ENCODE measurements at places on chromosomes 5 and 9.

DNA sequence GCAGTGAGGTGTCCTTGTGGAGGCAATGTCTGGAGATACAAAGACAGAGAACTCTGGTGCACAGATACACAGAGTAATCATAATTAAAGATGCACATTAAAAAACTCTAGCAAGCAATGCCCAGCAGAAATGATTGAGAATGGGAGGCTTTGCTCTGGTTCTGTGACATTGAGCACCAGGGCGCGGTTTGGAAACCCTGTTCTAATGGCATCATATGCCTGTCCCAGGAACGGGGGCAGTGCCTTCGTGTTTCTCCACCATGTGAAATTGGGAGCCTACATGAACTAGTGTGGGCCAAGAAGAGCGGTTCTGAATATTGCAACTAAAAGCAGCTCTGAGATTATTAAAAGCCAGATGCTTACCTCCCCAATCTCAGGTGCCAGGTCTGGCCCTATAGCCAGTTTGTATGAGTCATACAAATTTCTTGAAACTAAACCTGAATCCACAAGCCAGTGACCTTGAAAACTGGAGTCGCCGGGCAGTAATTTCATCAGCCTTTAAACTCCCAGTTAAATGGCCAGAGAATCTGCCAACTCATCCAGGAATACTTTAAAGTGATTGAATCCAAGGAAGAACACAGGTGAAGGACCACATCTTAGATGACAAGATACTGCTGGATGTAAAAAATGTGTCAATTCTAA lies 22.2 kb upstream of the CTSL start:
- DNase-seq = no peak

GRCh38 chr5:51650824-51651223 lies 267.6 kb downstream of the ISL1 start:
- DNase-seq = no peak

GRCh38 chr9:72454871-72455491 lies 66.4 kb upstream of the TMC1 start:
- no peak for DNase-seq

DNA sequence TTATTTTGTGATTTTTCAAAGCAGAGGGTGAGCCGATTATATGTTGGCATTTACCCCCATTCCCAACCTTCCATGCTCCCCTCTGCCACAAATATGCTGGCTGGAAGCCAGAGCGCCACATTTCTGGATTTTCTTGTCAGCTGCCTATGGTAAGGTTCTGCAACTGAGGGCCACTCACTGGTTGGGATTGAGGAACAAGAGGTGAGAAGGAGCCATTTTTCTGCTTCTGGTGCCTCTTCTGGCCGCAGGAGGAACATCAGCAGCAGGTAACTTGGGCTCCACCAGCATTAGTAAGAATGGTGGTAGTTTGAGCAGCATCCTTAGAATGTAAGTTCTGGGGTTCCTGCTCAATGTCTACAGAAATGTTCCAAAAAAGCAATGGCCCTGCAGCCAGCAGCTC lies 159.5 kb upstream of the MAST4 start:
- DNase-seq = no peak

DNA sequence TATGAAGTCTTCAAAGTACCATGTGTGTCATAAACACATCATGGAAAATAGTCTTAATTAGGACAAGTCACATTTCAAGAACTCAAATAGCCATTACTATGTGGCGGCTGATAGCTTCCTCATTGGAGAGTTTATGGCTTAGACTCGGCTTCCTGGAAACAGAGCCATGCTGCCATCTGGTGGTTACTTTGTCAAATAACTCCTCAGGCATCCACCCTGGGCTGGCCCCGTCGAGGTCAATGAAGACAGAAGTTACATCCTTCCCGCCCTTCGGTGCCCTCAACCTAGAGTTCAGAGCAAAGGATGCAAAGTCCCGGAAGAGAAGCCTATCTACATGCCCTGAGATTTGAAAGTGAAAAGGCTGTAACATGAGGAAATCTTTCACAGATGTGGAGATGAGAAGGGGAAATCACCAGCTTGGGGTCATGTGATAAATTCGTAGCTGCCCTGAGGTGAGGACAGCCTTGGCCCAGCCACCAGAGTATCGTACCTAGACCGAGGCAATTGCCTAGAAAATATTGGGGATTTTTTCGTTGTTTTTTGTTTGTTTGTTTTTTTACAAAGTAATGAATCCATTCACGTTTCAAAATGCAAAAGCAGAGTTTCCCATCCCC lies 45.5 kb upstream of the ZNF169 start:
- peak; percentile 65 for DNase-seq

DNA sequence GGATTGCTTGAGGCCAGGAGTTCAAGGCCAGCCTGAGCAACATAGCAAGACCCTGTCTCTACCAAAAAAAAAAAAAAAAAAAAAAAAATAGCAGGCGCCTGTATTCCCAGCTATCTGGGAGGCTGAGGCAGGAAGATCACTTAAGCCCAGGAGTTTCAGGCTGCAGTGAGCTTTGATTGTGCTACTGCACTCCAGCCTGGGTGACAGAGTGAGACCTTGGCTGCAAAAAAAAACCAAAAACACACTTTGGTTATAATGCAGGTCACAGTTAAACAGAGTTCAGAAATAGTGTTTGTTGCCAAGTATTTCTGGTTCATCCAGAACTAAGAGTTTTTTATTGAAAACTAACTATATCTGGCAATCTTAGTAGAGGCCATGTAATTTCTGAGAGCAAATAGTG lies 24.1 kb upstream of the IL6ST start:
- no peak for DNase-seq

DNA sequence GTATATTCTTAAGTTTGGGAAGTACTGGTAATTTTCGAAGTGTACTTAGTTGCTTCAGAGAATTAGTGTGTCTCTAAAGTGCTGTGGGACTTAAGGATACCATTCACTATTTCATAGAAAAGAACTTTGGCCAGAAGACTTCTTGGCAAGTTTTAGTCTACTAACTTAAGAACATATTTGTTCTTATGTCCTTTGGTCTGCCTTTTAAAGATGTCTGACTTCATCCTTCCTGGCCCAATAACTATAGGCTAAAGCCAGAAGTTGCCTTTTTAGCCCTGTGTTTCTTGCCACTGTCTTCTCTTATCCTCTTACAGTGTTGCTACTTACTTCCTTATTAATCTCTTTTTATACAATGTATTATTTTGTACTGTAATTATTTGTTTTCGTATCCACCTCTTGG lies 6.3 kb downstream of the RBM27 start:
- DNase-seq = no peak

DNA sequence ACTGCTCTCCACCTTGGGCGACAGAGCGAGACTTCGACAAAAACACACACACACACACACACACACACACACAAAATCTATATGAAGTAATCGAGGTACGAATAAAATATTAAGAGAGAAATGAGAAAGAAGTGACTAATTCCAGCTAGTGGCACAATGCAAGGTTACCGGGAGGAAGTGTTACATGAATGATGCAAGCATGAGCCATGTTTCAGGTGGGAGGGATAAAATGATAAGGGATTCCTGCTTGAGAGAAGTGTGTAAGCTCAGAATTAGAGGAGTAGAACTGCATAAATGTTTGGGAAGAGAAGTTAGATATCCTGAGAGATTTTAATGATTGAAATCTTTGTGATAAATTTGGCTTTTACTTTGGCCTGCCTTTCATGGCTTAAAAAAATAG lies 18.8 kb downstream of the HAPLN1 start:
- no peak for DNase-seq

DNA sequence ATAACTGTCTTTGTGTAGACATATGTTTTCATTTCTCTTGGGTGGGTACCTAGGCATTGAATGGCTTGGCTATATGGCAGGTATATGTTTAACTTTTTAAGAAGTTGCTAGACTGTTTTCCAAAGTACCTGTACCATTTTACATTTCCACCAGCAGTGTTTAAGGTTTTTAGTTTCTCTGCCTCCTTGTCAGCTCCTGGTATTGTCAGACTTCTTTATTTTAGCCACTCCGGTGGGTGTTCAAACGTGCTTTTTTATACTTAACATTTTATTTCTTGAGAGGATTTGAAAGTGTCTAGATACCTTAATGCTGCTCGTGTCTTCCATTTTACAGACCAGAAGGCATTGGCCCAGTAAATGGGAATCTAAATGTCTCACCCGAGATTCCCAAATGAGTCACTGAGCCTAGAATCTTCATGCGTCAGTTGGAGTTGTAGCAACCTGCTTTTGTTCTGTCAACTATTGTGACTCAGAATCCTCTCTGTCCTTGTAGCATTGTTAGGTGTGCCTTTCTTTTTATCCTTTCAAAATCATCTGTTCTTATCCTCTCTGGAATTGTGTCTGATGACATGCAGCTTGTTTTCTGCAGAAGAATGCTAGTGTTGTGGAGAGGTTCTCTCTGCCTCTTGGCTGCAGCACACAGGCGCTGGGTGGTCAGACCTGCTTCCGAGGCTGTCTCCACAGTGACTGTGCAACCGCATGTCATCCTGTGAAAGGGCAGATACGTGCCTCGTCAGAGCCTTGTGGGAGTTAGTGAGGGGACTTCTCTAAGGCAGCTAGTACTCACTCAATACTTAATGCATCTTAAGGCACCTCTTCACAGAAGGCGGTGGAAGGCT lies 291.8 kb downstream of the AOPEP start:
- DNase-seq = no peak

GRCh38 chr9:1217076-1217475 lies 166.9 kb downstream of the DMRT2 start:
- DNase-seq = no peak

DNA sequence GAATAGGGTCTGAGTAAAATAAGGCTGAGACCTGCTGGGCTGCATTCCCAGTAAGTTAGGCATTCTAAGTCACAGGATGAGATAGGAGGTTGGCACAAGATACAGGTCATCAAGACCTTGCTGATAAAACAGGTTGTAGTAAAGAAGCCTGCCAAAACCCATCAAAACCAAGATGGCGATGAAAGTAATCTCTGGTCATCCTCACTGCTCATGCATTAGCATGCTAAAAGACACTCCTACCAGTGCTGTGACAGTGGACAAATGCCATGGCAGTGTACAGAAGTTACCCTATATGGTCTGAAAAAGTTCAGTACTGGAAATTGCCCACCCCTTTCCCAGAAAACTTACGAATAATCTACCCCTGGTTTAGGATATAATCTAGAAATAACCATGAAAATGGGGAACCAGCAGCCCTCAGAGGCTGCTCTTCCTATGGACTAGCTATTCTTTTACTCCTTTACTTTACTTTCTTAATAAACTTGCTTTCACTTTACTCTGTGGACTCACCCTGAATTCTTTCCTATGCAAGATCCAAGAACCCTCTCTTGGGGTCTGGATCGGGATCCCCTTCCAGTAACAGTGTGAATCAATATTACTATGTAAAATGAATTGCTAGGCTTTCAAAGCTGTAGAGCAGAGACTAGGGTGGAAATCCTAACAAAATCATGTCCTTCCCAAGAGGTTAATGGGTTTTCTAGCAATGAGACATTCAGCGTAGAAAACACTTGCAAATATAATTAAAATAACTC lies 257.8 kb downstream of the KIAA0825 start:
- DNase-seq = no peak

- DNase-seq = no peak
These were observed 101.4 kb downstream of the ATG10 start for GRCh38 chr5:82073179-82073578.

- DNase-seq = no peak
These were observed 45.8 kb downstream of the RETREG1 start for GRCh38 chr5:16571016-16571415.

Data from stimulated activated CD4-positive, alpha-beta T cell treated with anti-CD3 and anti-CD28 coated beads, TNF-alpha, amount 100 ng/mL, for 48 hours (primary cell).